ENCODE measurements at places on chromosomes 2 and 18.
A peak's percentile ranks its signal among the peaks of the same experiment; 100 is the strongest.

GRCh38 chr2:172208791-172209325, 106.2 kb upstream of the DLX2 start:
- peak; percentile 22 for DNase-seq

DNA sequence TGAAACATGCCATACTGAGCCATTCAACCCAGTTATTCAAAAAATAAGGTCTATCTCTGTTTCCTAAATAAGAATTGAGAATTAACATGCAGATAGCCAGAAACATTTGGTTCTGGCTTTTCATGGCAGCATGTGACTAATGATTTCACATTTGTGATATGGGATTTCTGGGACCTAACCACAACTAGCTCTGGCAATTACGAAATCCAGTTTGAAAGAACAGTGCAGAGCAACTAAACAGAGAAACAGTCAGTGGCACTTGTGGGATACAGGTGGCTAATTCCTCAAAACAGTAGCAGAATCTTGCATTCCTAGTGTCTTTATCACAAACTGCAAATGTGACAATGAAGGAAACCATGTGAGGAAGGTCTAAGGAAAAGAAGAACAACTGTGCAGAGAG, 637.8 kb upstream of the CHAC2 start:
- DNase-seq, result peak; percentile 90

- DNase-seq, result no peak
Measured at GRCh38 chr2:26809876-26810577, 24.2 kb downstream of the CENPA start.

- DNase-seq, result no peak
Measured at GRCh38 chr18:35110554-35111485, 69.6 kb downstream of the MAPRE2 start.

DNA sequence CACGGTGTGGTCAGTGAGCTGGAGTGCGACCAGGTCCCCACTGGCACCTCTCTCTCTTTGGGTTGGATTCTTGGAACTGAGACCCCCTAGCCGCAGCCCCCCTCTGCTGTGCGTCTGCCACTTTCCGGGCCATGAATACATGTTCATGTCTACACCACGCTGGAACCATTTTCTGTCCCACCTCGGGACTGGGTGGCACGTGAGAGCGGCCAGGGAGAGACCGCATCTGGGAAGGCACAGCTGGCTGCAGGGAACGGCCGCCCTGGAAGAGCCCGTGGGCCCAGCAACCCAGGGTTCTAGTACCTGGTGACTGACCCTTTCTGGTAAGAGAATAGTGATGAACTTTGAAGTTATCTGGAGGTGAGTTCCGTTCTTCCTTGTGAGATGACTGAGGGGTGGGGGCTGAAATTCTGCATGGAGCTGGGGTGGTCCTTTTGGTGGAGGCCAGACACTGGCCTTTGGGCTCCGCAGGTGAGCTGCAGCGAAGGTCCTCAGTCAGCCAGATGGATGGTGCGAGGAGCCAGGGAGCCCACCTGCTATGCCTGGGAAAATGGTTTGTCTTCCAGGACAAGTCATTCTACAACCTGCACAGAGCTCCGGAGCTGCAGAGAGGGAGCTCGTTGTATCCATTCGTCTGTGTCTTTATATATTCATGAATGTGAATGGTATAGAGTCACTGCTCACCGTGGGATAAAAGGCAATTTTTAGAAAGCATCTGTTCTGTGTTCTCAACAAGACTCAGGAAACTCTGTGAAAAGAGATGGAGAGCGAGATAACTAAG, 223.5 kb downstream of the NDUFA10 start:
- no peak for DNase-seq

DNA sequence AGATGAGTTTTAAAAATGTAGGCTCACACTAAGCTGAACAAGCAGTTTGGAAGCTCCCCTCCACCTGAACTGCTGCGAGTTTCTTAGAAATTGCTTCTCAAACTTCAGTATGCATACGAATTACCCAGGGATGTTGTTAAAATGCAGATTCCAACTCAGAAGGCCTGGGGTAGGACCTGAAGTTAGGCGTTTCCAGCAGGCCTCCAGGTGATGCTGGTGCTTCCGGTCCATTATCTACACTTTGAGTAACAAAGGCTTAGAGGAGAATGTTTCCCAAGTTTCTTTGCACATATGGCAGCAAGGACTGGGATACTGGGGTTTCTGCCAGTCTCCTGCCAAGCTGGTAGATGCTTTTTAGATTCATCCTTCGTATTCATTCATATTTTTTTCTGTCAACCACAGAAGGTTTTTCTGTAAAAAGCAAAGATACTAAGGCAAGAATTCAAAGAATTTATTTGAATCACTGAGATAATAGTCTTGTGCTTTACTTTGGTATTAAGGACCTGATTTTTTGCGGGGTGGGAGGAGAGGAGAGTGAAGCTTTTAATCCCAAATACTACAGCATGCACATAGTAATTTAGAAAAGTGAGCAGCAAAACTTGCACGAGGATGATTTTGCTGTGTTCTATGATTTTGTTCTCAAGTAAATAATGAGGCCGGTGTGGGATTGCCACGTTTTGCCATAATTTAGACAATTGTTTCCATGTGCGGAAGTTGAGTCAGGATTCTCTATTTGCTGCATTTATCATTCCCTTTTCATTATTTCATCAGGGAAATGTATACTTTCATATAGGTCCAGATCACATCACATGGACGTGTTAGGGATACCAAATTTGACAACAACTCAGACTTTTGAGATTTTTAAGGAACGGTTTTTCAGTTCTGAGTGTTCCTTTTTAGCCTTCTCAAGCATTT, 137.6 kb upstream of the SPATS2L start:
- DNase-seq, result no peak

- DNase-seq, result no peak
Measured at GRCh38 chr18:7325126-7325430, 94.2 kb downstream of the LRRC30 start.

- no peak for DNase-seq
Measured at GRCh38 chr2:3435445-3435844, 56.0 kb downstream of the TRAPPC12 start.

DNA sequence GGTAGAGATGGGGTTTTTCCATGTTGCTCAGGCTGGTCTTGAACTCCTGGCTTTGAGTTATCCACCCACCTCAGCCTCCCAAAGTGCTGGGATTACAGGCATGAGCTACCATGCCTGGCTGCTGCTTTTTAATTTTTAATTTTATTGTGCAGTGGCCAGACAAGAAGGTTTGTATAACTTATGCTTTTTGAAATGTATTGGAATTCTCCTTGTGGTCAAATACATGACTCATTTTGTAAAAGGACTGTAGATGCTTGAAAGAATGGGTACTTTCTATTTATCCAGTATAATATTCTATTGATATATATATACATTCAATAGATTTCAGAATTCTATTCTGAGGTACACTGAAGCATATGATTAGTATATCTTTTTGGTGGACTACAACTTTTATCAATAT, 82.6 kb upstream of the ST3GAL5 start:
- peak; percentile 34 for DNase-seq

DNA sequence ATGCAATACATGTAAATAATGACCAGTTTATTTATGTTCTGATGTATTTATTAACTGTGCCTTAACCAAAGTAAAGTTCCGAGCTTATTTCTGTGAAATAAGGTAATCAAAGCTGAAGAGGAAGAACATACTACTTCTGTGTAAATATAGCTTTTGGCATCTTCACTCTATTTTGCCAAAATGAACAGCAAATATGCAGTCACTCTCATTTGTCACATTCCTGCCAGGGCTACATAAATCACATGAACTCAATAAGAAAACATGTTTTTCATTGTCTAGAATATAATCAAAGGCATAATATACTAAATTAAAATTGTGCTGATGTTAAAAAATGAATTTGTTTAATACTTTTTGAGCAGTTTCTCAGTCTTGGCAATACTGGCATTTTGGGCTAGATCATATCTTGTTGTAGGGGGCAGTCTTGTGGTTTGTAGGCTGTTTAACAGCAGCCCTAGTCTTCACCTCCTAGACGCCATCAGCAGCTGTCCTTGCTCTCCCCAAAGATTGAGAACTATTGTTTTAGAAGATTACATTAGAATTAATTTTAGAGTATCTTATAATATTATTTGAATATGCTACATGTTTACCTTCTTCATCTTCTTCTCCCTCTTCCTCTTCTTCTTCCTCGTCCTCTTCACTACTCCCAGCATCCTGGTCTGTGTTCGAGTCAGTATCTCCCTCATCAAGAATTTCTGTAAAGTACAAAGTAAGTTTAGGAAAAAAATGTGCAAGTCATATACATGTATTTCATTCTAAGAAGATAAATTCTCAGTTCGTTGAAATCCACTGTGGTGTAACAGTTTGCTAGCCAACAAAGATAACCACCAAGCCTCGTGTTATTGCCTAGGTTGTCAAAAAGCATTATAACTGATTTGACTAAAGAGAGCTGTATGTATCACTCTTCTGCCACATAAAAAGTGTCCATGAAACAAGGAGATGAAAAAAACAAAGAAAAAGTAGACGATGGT, 41.5 kb downstream of the CWC22 start:
- no peak for DNase-seq

Measured in fibroblast of mammary gland (primary cell).